Cerebellum (tissue), 4 donors: ENCODE measurements at places on chromosomes 4 and X. TPM values are rescaled to one million over a fixed set of nuclear protein-coding genes. Genes with fewer than 3 reads are reported as not detected.

GRCh38 chr4:171929907-171930306 lies 116.7 kb downstream of the GALNTL6 start:
- DNase-seq: no peak

DNA sequence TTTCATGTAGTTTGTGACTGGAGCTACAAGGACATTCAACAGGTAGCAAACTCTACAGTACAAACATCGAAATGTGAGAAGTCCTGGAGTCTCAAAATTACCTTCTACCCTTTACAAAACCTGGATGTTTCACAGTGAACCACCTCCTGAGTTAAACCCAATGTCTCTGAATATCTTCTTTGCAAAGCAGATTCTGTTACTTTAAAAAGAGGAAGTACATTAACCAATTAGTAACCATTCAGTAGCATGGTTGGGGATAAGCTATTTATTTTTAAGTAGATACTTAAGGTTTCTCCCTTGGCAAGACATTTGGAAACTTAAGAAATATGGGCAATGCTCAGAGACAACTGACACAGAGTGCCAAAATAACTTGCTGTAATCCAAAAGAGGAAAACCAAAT lies 371.9 kb upstream of the NWD2 start:
- no peak for DNase-seq

GRCh38 chr4:10048941-10049697 lies 27.8 kb upstream of the SLC2A9 start:
- DNase-seq: no peak

CFAP47 gene
- total RNA-seq: 6.8 TPM
